ENCODE measurements at places on chromosomes 12 and 14.

- DNase-seq: no peak
These were observed 112.3 kb upstream of the BCL2L14 start for GRCh38 chr12:11958221-11959091.

DNA sequence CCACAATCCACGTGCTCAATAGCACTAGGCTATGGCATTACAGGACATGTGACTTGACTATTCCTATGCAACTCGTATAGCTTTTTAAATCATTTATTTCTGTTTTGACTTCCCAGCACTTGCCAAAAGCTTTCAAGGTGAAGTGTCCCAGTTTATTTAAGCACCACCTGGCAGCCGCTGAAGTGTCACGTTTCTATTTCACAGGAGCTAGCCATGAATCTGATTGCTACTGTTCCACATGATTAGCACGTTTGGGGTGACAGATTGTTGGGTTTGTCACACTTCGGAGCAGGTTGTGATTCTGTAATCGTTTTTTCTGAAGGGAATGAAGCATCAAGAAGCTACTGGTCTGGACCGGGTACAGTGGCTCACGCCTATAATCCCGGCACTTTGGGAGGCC is 39.9 kb upstream of the BICDL1 start:
- DNase-seq: no peak

GRCh38 chr12:118979763-118980406 is 1.5 kb upstream of the SRRM4 start:
- DNase-seq: peak; percentile 38

DNA sequence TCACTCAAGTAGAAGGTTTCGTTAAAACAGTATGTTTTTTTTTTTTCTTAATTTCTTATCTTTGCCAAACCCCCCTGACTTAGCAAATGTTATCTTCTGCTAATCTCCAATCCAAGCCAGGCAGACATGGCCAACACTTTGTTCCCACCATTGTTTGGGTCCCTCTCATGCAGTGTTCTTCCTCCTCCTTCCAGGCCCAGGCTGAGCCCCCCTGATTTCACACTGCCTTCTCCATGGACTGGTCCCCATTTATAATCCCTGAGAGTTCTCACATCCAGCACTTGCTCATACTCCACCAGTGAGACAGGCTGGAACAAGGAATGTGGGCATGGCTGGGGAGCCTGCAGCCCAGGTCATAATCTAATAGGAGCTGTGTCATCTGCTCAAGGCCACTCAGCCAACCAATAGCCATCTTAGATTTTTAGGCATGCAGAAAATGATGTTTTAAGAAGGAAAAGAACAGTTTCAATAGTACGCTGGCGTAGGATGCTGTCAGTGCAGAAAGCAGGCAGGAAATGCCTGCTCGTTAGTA is 238.4 kb upstream of the CCDC196 start:
- DNase-seq: no peak

GRCh38 chr14:31270196-31270772 is 62.7 kb upstream of the HECTD1 start:
- no peak for DNase-seq

GRCh38 chr14:32940066-32940651 is 1.5 kb downstream of the NPAS3 start:
- no peak for DNase-seq

DNA sequence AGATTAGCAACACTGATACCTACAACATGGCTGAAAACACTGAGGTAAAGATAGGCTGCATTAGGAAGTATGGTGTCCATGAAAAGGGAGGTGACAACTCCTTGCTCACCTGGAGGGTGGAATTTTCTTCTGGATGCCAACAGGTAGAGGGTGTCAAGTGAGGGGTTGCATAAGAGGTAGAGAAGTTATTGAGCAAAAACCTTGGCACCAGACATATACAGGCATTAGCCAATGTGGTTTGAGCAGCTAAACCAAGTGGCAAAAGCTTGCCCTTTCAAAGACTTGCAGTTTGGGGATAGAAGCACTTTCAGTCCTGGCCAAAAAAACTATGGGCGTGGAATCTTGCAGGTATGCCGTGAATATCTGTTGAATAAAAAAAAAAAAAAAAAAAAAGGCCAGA is 3.8 kb downstream of the RITA1 start:
- no peak for DNase-seq

GRCh38 chr14:104891664-104892530 is 26.8 kb downstream of the CEP170B start:
- no peak for DNase-seq

DNA sequence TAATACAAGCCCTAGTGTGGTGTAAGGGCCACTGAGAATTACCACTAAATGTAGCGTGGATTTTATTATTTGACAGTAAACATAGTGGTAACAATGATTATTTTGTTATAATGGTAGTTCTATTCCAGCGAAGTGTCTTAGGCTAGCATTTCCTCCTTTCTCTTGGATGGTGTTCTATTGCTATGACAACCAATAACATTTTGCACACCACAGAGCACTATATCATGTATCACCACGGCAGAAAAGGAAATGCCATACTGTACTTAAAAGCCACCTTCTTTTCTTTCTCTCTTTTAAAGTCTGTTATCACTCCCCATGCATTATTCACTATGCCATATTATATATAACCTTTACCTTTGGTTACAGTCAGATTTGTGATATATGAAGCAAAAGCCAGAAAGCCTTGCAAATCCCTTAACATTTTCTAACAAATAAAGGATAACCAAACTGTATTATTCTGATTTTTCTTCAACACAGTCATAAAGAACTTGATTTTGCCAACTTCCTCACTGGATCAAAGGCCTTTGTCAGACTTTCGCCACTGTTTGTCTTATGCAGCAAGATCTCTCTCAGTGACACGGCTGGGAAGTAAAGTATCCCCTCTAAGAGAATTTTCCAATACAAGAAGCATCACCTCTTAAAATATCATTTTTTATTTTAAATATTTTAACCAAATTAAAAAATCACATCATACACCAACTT is 195.8 kb downstream of the FOXN3 start:
- peak; percentile 76 for DNase-seq

- DNase-seq: no peak
These were observed 75.3 kb downstream of the AACS start for GRCh38 chr12:125140279-125141209.

DNA sequence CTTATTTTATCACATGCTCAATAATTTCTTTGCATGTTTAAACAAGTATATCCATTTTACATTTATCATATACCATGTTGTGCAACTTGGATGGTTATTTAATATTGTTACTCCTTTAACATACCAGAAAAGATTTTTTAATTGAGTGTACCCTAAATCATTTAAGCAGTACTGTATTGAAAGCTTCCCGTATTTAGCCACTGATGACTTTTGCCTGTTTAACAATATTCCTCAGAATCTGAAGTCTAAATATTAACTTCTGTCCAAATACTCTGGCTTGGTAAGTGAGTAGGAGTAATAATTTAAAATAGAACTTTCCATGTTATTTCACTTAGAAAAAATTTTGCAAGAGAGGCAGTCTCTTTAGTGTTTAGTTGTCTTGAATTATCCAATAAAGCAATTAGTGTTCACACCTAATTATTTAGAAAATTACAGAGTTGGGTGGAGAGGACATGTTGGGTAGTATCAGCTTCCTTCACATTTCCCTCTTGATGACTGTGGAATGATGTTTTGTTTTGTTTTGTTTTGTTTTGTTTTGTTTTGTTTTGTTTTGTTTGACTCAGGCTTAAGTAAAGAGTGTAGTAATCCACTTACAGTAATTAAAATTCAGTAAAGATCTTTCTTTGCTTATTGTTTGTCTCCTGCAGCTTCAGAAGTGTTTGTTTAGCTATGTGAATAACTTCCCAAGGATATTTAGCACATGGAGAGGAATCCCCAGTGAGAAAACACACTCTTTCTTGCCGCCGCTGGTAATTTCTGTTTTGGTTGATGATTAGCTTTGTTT is 59.5 kb downstream of the DAAM1 start:
- DNase-seq: no peak

DNA sequence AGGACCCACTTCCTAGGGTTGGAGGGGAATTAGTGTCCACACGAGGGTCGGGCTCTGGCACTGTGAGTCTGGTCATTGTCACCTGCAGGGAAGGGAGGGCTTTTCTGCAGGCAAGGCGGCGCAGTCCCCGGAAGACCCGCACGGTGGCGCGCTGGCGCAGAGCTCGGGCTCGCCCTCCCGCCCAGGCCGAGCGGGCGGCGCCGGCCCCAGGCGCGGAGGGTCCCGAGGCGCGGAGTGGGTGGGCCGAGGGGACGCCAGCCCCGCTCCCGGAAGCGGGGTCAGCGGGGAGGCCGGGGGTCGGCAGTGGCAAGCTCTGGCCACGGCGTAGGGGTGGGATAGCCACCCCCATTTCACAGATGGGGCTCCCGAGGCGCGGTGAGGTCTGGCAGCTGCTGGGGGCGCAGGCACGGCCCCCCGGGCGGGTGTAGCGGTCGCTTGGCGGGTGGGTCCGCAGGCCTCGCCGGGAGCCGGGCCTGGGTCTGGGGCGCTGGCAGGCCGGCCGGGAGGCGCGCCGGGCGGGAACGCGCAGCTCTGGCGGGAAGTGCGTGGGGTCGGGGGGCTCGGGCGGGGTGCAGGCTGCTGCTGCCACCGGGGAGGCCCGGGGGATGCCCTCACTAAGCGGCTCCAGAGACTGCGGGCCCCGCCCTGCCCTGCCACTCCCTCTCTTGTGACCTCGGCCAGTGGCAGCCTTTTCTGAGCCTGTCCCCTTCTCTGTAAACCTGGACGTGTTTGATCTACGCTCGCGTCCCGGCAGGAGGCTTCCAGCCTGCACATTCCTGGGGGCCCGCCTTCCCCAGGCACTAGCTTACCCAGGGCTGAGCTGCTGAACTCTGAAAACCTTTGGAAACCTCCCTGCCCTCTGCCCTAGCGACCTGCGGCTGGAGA is 46.1 kb downstream of the CYP46A1 start:
- peak; percentile 63 for DNase-seq

DNA sequence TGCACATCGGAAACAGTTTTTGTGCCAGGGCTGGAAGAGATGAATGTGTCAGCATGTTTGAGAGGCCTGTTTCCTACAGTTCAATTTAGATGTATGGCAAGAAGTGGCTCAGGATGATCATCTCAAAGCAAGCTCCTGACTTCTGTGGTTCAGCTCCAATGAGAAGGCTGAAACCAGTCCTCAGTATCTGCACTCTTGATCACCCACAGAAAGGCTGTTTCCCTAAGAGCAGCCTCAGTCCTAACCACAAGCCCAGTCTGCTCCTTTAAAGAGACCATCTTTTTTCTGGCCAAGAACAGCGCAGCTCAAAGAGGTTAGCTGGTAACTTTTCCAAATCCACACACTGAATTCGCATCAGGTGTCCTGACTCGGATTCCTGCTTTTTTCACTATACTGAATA is 19.2 kb downstream of the CSRP2 start:
- no peak for DNase-seq

GRCh38 chr12:102573237-102573636 is 92.9 kb upstream of the IGF1 start:
- no peak for DNase-seq

DNA sequence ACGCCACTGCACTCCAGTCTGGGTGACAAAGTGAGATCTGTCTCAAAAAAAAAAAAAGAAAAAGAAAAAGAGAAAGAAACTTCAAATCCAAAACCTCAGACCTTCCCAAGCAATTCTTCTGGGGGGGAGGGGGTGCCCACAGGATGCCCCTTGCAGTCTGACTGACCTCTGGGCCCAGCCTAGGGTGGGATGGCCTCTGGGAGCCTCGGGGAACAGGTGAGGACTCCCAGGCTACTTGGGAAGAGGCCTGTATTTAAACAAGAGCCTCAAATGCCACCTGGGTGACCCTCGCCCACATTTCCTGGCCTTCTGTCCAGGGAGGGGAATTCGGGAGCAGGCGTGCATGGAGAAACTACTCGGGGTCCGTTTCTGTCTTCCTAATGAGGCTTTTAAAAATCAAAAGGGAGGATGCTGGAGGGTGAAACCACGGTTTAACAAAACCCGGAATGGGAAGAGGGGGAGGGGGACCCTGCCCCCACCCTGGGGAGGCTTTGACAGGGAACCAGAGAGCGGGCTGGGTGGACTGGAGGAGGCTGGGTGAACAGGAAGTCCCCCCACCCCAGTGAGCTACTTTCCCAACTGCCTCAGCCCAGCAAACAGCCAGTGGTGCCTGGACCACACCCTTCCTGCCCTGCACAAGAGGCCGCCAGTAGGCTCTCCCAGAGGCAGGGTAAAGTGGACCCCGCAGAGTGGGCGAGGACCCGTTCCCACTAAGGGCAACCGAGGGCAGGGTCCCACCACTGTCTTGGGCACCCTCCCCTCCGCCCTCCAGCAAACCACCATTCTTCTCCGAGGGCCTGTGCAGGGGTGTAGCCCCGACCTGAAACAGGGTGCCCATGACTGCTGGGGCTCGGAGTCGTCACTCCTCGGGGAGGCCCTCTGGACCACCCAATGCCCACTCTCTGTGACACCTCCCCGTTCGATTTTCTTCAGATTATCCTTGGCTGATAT is 1.5 kb upstream of the FBRSL1 start:
- peak; percentile 31 for DNase-seq

DNA sequence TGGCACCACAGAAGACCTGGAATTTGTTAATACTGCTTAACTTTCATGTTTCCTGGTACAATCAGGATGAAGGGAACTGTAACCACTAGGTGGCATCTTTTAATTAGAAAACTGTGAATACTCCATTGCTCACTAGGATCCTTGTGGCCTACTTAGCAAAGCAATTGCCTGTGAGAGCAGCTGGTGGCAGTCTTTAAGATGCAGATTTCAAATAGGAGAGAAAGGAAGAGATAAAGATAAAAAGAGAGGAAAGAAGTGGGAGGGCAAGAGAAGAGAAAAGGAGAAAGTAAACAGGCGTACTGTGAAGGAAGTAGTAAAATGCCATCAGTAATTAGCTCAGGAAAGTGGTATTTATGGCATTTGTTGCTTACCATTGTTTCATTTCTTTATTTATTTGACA is 114.5 kb downstream of the RAD51B start:
- peak; percentile 86 for DNase-seq

GRCh38 chr12:105202202-105202601 is 33.8 kb downstream of the APPL2 start:
- no peak for DNase-seq

DNA sequence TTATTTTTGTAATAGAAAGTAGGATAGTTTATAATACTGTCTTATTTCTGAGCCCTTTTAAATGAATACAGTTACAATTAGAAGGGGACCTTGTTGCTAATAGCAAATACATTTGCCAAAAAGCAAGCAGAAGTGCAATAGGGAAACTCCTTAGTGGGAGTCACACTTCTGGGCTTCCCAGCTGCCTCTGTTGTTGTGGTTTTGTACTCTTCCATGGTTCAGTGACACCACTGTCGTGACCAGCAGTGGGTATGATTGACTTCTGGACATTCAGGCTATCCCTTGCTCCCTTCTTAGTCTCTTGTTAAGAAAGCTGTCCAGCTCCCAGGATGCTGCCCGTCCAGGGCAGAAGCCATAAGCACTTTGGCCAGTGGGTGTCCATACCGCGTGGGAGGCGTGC is 22.6 kb downstream of the TCTN1 start:
- DNase-seq: no peak

DNA sequence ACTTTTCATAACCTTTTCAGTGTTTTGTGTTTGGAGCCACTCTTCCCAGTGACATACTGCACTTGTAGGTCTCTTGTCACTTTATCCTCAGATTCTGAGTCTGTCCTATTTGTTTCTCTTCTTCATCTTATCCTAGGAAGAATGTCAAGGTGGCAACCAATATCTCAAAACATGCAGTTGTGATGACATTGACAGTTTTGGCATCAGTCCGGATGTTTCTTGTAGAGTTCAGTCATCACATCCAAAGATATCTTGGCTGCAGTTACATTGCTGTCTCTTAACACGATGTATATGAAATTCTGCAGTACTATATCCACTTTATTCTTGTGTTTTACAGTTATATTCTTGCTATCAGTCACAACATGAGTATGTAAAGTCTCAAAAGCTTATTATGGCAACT is 6.4 kb downstream of the ADIPOR2 start:
- peak; percentile 85 for DNase-seq
